IMR-90 (cell line): ENCODE measurements at places on chromosomes 7 and 10. TPM values are rescaled to one million over a fixed set of nuclear protein-coding genes. Genes with fewer than 3 reads are reported as not detected.

Gene CALML5
- not detected in 2 replicates for total RNA-seq

Gene ABCF2
- total RNA-seq: 100 and 103 TPM in 2 replicates

Gene HMX2
- not detected in 2 replicates for total RNA-seq

Gene THSD7A
- total RNA-seq: under 0.01 and 0.18 TPM in 2 replicates

Gene GARIN1A
- total RNA-seq: 0.18 and 0.28 TPM in 2 replicates

Gene PDK4
- under 0.01 TPM in 2 replicates for total RNA-seq

DNA sequence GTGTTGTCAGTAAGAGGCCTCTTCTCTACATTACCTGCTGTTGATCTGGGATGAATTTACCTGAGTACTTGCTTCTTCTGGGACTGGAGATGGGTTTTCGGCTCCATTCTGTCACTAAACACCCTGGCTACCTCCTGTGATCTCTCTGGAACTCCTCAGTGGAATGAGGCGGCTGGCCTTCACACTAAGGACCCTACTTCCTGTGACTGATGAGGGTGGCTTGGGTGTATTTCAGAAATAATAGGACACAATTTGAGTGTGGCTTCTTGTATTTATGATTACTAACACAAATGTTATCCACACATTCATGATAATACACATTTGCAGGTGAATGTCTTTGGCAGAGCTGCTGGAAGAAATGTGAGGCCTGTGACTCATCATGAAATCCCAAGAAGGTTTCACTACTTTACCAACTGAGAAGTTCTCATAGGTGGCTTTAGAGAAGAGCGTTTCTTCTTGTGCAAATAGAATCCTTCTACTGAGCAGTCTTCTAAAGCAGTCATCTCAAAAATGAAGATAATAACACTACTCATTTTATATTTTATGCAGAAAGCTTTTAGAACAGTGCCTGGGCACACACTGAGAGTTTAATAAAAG lies 21.3 kb upstream of the EVX1 start:
- no peak overlapping the region for H3K27ac ChIP-seq
- H3K36me3 ChIP-seq: no peaks in the 10 kb centered on the region

DNA sequence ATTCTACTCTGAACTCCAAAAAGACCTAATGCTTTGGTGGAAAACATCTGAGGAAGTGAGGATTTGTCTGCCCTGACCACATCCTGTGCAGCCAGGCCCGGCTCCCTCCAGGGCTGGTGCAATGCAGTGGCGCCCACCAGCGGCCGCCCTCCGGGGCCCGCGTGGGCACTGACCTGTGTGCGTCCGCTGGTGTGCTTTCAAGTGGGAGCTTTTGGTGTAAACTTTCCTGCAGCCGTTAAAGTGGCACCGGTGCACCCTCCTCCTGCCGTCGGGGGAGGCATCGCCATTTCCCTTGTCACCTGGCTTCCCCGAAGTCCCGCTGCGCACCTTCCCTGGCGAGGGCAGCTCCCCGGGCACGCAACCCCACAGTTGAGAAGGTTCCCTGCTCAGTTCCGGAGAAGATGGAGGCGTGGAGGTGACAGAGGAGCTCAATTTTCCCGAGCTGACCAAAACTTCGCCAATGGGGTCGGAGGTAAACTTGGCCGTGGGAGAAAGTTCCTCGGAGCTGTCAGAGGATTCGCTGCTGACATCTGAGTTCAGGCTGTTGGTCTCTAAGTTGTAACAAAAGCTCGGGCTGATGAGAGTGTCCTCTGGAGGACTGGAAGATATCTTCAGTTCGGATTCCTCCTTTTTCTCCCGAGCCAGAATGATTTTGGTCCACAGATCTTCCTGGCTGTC lies 3.4 kb downstream of the KLF6 start:
- peaks cover 48% of the 10 kb centered on the region for H3K36me3 ChIP-seq
- no peaks in the 10 kb centered on the region for H3K27me3 ChIP-seq
- peak overlapping the region; percentile 93 for H3K27ac ChIP-seq
- peak; percentile 55 for DNase-seq

DNA sequence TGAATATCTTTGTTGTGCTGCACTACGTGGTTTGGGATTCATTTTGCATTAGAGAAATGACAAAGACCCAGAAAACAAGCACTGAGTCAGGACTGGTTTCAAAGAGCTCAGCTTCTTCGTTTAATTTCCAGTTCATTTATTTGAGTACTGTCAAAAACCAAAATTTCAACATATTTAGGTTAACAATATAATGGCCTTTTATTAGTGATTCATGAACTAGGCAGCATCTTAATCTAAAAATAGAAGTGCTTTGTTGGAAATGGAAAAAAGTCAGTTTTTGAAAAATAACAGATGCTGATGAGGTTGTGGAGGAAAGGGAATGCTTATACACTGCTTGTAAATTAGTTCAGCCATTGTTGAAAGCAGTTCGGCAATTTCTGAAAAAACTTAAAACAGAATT lies 856.4 kb downstream of the LRMDA start:
- no peaks in the 10 kb centered on the region for H3K27me3 ChIP-seq
- DNase-seq: peak; percentile 6
- no peaks in the 10 kb centered on the region for H3K36me3 ChIP-seq
- H3K4me1 ChIP-seq: peaks cover 7% of the 10 kb centered on the region; the same call in 1 of the 2 replicates
- no peak overlapping the region for H3K4me3 ChIP-seq
- H3K27ac ChIP-seq: no peak overlapping the region

GRCh38 chr7:140915935-140916555 lies 8.7 kb downstream of the BRAF start:
- H3K4me3 ChIP-seq: no peak overlapping the region
- H3K4me1 ChIP-seq: peaks cover 2% of the 10 kb centered on the region; the same call in 1 of the 2 replicates
- H3K27me3 ChIP-seq: no peaks in the 10 kb centered on the region
- H3K27ac ChIP-seq: no peak overlapping the region

DNA sequence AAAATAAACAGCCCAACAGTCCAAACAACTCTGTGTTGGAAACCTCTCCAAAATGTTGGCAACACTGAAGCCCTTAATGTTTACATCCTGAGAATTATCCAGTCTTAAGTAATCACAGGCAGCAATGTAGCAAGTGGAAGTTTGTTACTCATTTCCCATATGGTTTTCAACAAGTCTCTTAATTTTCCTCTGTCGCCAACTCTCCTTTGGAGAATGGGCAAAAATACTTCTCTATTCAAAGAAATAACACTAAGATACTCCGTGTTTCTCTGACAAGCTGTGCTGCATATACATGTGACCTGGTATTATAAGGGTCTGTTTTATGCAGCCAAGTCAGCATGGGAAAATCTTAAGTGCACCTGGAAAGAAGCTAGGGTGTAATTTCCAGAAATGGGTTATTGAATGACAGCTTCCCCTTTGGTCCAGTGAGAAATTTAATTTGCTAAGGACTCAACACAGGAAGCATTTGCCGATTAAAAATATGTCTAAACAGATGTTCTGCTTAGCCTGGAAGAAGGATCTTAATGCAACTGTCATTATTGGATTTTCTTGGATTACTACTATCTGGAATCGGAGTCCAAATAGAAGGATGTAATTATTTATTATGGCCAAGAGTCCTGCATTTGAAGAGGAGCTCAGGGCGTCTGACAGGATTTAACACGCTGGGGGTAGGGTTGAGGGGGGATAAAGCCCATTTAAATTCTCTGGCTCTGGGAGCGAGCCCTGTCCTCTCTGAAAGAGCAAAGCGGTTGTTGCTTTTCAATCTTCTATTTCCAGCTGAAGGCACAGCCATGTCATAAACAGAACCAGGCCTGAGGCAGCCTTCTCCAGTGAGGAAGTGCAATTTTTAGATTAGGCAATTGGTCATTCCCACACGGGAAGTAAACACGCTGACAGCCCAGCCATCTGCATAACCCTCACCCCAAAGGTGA lies 73.1 kb downstream of the TLL2 start:
- no peaks in the 10 kb centered on the region for H3K36me3 ChIP-seq
- DNase-seq: no peak
- H3K27ac ChIP-seq: no peak overlapping the region
- H3K27me3 ChIP-seq: no peaks in the 10 kb centered on the region

- DNase-seq: peak; percentile 65
- H3K27ac ChIP-seq: peak overlapping the region; percentile 33; the same call in 1 of the 2 replicates
- H3K36me3 ChIP-seq: no peaks in the 10 kb centered on the region
These were observed 42.4 kb upstream of the GDF10 start for GRCh38 chr10:47257396-47258120.

DNA sequence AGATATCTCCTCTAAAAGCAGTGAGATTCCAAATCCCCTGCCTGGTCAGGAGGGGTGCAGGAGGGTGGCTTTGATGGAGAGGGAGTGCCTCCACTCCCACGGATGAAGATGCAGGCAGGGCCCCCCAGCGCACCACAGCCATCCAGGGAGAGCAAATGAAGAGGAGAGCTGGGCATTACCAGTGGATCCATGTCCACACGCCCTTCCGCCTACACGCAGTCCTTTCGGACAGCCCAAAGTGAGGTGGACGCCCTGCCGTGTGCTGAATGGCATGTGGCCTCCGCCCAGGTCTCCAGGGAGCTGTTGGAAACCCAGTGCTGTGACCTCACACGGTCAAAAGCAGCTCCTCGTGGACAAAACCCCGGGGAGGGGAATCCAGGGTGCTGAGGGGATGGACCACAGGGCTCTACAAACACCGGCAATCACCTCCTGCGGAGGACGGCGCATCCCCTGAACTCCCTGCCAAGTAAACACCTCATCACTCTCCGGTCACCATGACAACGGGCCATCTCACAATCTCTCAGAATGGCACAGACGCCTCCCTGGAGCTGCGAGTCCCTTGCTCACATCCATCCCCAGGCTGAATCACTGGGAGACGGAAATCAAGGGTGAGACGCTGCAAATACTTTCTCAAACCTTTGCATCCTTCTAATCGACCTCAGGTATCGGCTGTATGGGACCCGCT lies 35.0 kb upstream of the DNAAF5 start:
- no peak overlapping the region for H3K4me3 ChIP-seq
- peaks cover 4% of the 10 kb centered on the region; the same call in 1 of the 2 replicates for H3K4me1 ChIP-seq
- DNase-seq: no peak
- no peak overlapping the region for H3K27ac ChIP-seq
- H3K36me3 ChIP-seq: no peaks in the 10 kb centered on the region
- H3K27me3 ChIP-seq: no peaks in the 10 kb centered on the region

- H3K36me3 ChIP-seq: no peaks in the 10 kb centered on the region
- peaks cover 4% of the 10 kb centered on the region for H3K4me1 ChIP-seq
- H3K27me3 ChIP-seq: no peaks in the 10 kb centered on the region
- no peak overlapping the region for H3K4me3 ChIP-seq
- no peak for DNase-seq
These were observed 117.9 kb downstream of the MTPAP start for GRCh38 chr10:30231071-30231652.

- H3K27ac ChIP-seq: no peak overlapping the region
- H3K4me3 ChIP-seq: no peak overlapping the region
- peak; percentile 83 for DNase-seq
These were observed 82.2 kb downstream of the PIK3CG start for GRCh38 chr7:106947244-106947728.

DNA sequence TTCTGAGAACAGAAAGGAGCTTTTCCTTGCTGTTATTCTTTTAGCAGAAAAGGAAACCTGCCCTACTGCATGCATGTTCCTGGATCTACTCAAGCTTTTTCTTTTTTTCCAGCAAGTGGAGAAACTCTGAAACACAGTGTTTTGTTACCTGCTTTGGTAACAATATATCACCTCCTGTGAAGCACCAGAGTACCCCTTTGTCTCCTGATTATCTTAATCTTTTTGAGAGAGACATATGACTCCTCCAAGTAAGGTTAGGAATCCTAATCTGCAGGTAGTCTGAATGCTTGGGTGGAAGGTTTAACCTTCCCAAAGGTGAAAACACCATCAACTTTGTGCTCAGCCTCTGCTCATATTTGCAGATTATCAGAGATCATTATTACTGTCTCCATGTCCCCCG lies 93.1 kb downstream of the MAPK8 start:
- peak overlapping the region; percentile 31; the same call in 1 of the 2 replicates for H3K27ac ChIP-seq
- H3K27me3 ChIP-seq: no peaks in the 10 kb centered on the region
- peaks cover 12% of the 10 kb centered on the region for H3K4me1 ChIP-seq
- H3K4me3 ChIP-seq: no peak overlapping the region

DNA sequence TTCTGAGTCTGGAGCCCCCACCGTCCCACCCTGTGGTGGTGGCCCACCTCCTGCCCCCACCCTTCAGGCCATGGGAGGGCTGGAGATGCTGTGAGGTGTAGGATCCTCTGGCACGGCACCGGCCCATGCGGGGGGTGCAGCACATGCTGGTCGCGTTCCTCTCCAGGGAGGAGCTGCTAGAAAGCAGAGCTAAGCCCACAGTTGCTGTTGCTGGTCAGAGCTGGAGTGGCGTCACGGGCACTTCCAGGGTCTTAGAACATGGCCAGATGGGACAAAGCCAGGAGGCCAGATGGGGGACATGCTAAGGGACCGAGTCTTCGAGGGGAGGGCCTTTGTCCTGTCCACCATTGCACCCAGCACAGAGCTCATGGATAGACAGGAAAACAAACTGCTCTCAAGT lies 21.6 kb downstream of the AGAP3 start:
- no peak overlapping the region for H3K4me3 ChIP-seq
- DNase-seq: no peak
- no peaks in the 10 kb centered on the region for H3K27me3 ChIP-seq
- H3K36me3 ChIP-seq: peaks cover 5% of the 10 kb centered on the region

GRCh38 chr10:60965696-60966095 lies 21.7 kb upstream of the RHOBTB1 start:
- no peak overlapping the region for H3K27ac ChIP-seq
- no peaks in the 10 kb centered on the region for H3K27me3 ChIP-seq
- no peak overlapping the region for H3K4me3 ChIP-seq
- no peaks in the 10 kb centered on the region for H3K36me3 ChIP-seq

GRCh38 chr7:65221683-65222082 lies 152.0 kb upstream of the ZNF92 start:
- H3K27ac ChIP-seq: no peak overlapping the region
- H3K27me3 ChIP-seq: no peaks in the 10 kb centered on the region
- DNase-seq: no peak

- H3K4me3 ChIP-seq: no peak within 1 kb of the TSS
- no peaks in the 10 kb centered on the region for H3K36me3 ChIP-seq
- H3K27me3 ChIP-seq: no peaks in the 10 kb centered on the region
- H3K27ac ChIP-seq: no peak within 1 kb of the TSS
These were observed at the start of gene CLRN3 for GRCh38 chr10:127892743-127893142. Gene CLRN3 (minus strand): TSS chr10:127892941. CDS start chr10:127892784, 157 bp downstream.
